Muscle of leg (tissue), 16 donors: ENCODE measurements at places on chromosomes 16 and 17. TPM values are rescaled to one million over a fixed set of nuclear protein-coding genes. Genes with fewer than 3 reads are reported as not detected.

Gene KCTD19
- 0.15 TPM for polyA plus RNA-seq

Gene PRSS33
- polyA plus RNA-seq: not detected

GRCh38 chr17:2438823-2439222 lies 38.0 kb upstream of the MNT start:
- DNase-seq: no peak

DNA sequence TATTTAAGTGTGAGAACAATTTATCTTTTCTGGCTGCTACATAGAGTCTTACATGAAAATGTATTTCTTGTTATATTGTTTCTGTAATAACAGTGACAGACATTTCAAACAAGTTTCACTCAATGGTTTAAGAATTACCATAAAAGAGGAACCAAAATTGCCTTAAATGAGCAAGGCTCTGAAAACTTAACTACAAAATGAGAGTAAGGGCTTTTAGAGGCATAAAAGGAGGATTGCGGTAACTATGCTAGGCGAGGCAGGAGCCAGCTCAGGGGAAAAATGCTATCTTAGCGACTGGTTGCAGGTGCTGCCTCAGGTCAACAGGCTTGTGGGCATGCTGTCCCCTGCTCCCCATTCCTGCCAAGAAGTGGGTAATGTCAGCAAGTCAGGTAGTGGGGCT lies 81.7 kb upstream of the MSI2 start:
- no peak for DNase-seq

- DNase-seq: peak; percentile 65
These were observed 10.2 kb upstream of the TEX19 start for GRCh38 chr17:82348866-82349265.

GRCh38 chr17:65576939-65577338 lies 15.5 kb upstream of the AXIN2 start:
- DNase-seq: no peak
